Small intestine (tissue), 16 donors: ENCODE measurements at places on chromosomes 2 and 18. TPM values are rescaled to one million over a fixed set of nuclear protein-coding genes. Genes with fewer than 3 reads are reported as not detected.
A peak's percentile ranks its signal among the peaks of the same experiment; 100 is the strongest.

DNA sequence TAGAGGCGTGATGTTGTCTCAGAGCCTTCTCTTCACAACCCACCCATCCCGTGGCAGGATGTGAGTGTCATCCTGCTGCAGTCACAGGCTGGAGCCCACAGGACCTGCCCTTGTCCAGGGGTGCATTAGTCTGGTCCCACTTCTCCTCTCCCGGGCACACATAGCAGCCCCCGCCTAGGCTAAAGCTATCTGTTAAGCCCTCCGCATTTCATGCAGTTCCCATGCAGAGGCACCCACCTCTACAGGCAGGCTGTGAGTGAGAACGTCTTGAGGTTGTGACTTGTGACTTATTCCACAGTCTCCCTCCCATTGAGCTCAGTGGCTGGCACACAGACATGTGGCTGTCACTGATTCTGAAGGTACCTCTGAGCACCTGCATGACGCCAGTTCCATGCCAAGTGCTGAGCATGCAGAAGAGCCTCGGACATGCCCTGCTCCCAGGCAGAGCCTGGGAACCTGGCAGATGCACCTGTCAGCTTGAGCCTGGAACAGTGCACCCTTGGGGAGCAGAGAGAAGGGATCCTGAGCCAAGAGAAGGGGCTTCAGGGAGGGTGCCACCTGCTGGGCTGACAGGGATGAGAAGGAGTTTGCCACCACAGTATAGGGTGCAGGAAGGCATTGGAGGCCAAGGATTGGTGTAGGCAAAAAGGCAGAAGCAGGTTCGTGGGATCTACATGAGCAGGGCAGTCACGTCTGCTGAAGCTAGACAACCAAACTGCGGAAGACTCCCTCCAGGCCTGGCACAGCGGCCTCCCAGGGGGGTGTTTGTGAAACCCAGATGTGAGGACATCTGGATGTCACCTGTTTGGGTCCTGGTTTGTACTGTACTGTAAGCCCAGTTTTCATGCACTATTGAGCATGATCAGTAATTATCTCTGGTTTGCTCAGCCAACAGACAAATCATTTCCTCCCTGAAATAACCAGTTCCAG is 213.6 kb downstream of the GLI2 start:
- peak; percentile 17 for DNase-seq

DNA sequence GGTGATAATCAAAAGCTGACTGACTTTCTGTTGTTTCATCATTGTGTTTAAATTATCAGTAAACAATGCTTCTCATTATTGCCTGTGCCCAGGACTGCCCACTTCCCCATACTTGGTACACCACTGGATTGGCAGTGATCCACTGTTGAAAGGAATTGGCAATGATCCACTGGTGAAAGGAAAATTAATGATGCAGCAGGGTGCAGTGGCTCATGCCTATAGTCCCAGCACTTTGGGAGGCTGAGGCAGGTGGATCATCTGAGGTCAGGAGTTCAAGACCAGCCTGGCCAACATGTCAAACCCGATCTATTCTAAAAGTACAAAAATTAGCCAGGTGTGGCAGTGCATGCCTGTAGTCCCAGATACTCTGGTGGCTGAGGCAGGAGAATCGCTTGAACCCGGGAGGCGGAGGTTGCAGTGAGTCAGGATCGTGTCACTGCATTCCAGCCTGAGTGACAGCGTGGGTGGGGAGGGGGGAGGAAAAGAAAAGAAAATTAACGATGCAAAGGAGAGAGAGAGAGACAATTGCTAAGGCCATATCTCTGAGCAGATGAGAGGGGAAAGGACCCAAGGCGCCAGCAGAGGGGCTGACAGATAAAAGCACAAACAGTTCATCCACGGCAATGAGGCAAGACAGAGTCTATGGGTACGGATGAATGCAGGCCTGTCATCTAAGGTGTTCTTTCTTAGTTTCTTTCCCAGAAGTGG is 10.2 kb upstream of the GTF2A1L start:
- no peak for DNase-seq

- peak; percentile 29 for DNase-seq
Observed at GRCh38 chr2:203122317-203122986, 107.8 kb downstream of the NBEAL1 start.

GRCh38 chr2:15120631-15121030 is 440.5 kb downstream of the NBAS start:
- DNase-seq, result no peak

Gene TDRD15
- polyA plus RNA-seq, result not detected
